ENCODE measurements at places on chromosomes 1 and 21.

DNA sequence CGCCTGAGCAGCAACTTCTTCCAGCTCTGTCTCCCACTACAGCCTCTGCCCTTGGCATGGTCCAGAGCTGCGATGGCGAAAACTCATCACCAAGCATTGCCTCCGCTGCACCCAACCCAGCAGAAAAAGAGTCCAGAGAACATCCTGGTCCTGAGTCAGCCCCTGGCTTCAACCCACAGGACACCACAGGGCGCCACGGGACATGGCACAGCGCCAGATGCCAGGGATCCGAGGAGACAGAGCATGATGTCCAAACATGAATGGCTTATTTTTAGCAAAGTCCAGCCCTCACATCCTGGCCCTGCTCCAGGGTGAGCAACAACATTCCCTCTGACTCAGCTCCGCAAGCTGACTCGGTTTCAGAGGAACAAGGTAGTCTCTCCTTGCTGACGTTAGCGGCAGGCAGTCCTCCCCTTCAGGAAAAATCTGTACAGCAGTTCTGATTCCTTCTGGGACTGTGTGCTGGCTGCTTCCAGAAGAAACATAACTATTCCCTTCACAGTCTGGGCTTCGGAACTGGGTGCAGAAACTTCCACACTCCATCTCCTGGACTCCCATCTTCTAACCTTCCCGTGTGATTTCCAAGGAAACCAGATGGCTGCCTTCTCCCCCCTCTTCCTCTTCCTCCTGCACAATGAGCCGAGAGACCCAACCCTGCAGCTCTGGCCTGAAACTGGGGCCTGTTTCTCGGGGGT is 131.3 kb downstream of the TOMM20 start:
- no peak for DNase-seq

DNA sequence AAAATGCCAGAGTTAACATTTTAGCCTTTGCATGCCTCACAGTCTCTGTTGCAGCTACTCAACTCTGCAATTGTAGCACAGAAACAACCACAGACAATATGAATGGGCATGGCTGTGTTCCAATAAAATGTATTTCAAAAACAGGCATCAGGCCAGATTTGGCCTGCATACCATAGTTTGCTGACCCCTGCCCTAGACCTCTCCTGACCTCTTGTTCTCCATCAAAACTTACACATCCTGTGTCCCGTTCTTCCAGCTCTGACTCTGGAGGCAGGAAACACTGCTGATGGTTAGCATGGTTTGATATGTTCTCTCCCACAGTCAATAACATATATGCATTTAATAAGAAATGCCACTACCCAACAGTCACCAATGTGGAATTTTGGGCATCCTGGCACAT is 138.6 kb downstream of the LMX1A start:
- no peak for DNase-seq

DNA sequence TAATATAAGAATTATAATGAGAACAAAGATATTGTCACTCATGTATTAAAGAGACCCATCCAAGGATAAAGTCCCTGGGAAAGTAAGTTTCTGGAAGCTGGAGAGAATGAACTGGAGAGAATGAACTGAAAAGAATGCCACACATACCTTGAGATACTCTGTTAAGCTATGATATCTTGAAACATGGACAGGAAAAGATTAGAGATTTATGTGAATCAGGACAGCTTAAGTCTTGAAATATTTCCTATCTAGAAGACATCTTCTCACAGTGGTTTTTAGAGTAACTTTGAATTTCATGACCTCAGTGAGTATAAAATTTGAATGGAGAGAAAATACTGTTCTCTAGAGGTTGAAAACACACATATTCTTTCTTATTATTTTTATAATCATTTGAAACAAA is 201.3 kb upstream of the HMCN1 start:
- no peak for DNase-seq

- no peak for DNase-seq
These were observed 27.3 kb upstream of the ZNF496 start for GRCh38 chr1:247358920-247359319.

DNA sequence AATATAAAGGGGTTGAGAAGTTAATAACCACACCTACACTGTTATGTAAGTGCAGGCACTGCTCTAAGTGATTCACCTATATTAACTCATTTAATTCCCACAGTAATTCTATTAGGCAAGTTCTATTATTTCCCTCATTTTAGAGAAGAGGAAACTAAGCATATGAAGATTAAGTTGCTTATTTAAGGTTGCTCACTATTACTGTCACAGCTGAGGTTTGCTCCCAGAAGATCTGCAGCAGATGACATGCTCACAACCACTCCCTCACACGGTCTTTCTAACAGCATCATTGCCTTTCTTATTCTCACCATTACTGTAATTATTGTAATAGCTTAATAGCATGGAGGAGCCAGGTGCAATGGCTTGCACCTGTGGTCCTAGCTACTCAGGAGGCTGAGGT is 196.4 kb upstream of the GREM2 start:
- DNase-seq, result no peak

All from common myeloid progenitor, CD34-positive (primary cell).